Pulmonary artery endothelial cell (primary cell): ENCODE measurements at places on chromosomes 3 and 15. TPM values are rescaled to one million over a fixed set of nuclear protein-coding genes. Genes with fewer than 3 reads are reported as not detected.

The SHF gene
- 1.2 and 1.9 TPM in 2 replicates for total RNA-seq

The MTHFS gene
- total RNA-seq, result 12.1 and 17.3 TPM in 2 replicates

The DGKG gene
- 0.07 and 0.42 TPM in 2 replicates for total RNA-seq

The ONECUT1 gene
- not detected in 2 replicates for total RNA-seq

The PLSCR5 gene
- total RNA-seq, result not detected in 2 replicates

The GABRA5 gene
- not detected in 2 replicates for total RNA-seq

The ITGA11 gene
- total RNA-seq, result 0.20 and 0.39 TPM in 2 replicates

The PRICKLE2 gene
- total RNA-seq, result 4.9 and 5.3 TPM in 2 replicates

The CD200R1 gene
- not detected in 2 replicates for total RNA-seq

The FMN1 gene
- total RNA-seq, result under 0.01 and 0.04 TPM in 2 replicates

The ATP8B4 gene
- total RNA-seq, result not detected in 2 replicates

The EFL1 gene
- total RNA-seq, result 30.3 and 32.5 TPM in 2 replicates

The CP gene
- total RNA-seq, result 0.13 and 0.99 TPM in 2 replicates

The CCDC80 gene
- 20.5 and 30.5 TPM in 2 replicates for total RNA-seq

The RAD18 gene
- 14.3 and 17.9 TPM in 2 replicates for total RNA-seq

The NMNAT3 gene
- 0.74 and 0.86 TPM in 2 replicates for total RNA-seq

The ACAD9 gene
- total RNA-seq, result 48.7 and 54.0 TPM in 2 replicates

The SLC7A14 gene
- 3.0 and 11.8 TPM in 2 replicates for total RNA-seq

The SKOR1 gene
- total RNA-seq, result 0.07 TPM in 2 replicates

The COL6A6 gene
- not detected in 2 replicates for total RNA-seq

The KCNMB3 gene
- 0.46 and 1.4 TPM in 2 replicates for total RNA-seq

The SCAANT1 gene
- not detected in 2 replicates for total RNA-seq

The MYEF2 gene
- total RNA-seq, result 31.3 and 34.3 TPM in 2 replicates

The PEX11A gene
- 4.7 and 7.5 TPM in 2 replicates for total RNA-seq

The FGD5 gene
- total RNA-seq, result 79.7 and 84.3 TPM in 2 replicates

The NRG4 gene
- not detected in 2 replicates for total RNA-seq

The GABRB3 gene
- 0.07 and 0.59 TPM in 2 replicates for total RNA-seq

The HIGD2B gene
- 0.07 and 0.13 TPM in 2 replicates for total RNA-seq

The ADGRG7 gene
- not detected in 2 replicates for total RNA-seq

The CCDC191 gene
- total RNA-seq, result 1.3 TPM in 2 replicates

The CCDC9B gene
- 17.0 and 25.1 TPM in 2 replicates for total RNA-seq

The CIDEC gene
- not detected in 2 replicates for total RNA-seq

The AVEN gene
- 16.2 and 38.1 TPM in 2 replicates for total RNA-seq

The C3orf22 gene
- not detected in 2 replicates for total RNA-seq
